ENCODE measurements at places on chromosomes 5 and 9.

- no peak for DNase-seq
These were observed 229.1 kb upstream of the TBCA start for GRCh38 chr5:78005021-78005785.

- DNase-seq, result no peak
These were observed 643.9 kb upstream of the ZNF608 start for GRCh38 chr5:125390326-125390725.

GRCh38 chr5:142315096-142315900 is 9.5 kb downstream of the SPRY4 start:
- DNase-seq, result no peak

GRCh38 chr5:81638471-81638870 is 112.4 kb downstream of the SSBP2 start:
- no peak for DNase-seq

DNA sequence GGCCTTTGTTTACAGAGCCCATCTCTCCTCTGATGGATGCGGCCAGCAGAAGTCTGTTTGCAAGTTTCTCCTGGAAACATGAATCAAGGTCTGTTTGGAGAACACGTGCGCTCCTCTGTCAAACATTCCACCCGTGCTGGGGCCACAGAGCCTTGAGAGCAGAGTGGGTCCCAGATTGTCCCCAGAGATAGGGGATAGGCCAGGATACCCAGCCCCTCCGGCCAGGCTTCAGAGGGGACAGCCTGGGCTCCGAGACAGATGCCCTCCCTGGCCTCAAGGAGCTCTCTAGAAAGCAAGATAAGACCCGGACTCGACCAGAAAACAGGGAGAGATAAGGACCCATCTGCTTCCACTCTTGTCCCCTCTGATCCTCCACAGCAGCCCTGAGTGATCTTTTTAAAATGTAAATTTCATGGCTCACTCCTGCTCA is 40.4 kb upstream of the HAND1 start:
- DNase-seq, result no peak

- no peak for DNase-seq
These were observed 210.8 kb downstream of the ADAMTSL1 start for GRCh38 chr9:18684593-18685317.

DNA sequence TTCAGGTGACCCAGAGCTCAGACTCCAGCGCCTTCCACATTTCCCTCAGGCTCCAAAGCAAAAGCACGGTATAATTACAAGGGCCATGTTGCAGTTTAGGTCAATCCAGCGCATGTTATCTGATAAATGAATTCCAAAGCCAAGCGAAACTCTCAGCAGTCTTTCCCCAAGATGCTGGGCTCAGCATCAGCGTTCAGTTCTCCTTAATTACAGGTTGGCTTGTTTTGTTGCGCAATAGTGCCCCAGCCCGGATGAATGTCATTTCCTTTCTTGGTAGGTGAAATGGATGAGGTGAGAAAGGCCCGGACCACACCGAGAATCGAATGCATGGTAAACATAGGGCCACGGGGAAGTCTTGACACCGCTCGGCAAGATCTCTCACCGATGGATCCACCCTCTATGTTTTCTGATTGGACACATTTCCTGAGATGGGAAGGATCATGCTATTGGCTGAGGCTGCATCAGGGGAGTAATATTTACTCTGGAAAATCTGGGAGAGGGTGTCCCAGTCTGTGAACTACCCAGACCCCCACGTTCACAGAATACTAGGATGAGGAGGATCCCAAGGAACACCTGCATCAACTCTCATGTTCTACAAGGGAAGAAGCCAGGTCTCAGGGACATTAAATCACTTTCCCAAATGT is 221.2 kb upstream of the ANKRD55 start:
- no peak for DNase-seq

GRCh38 chr5:93342563-93343061 is 238.4 kb downstream of the NR2F1-AS1 start:
- no peak for DNase-seq

Measured in activated naive CD4-positive, alpha-beta T cell treated with Interleukin-2 at 50 U/mL for 16 hours (primary cell).